ENCODE measurements at places on chromosomes 3 and 15. TPM values are rescaled to one million over a fixed set of nuclear protein-coding genes. Genes with fewer than 3 reads are reported as not detected.

DNA sequence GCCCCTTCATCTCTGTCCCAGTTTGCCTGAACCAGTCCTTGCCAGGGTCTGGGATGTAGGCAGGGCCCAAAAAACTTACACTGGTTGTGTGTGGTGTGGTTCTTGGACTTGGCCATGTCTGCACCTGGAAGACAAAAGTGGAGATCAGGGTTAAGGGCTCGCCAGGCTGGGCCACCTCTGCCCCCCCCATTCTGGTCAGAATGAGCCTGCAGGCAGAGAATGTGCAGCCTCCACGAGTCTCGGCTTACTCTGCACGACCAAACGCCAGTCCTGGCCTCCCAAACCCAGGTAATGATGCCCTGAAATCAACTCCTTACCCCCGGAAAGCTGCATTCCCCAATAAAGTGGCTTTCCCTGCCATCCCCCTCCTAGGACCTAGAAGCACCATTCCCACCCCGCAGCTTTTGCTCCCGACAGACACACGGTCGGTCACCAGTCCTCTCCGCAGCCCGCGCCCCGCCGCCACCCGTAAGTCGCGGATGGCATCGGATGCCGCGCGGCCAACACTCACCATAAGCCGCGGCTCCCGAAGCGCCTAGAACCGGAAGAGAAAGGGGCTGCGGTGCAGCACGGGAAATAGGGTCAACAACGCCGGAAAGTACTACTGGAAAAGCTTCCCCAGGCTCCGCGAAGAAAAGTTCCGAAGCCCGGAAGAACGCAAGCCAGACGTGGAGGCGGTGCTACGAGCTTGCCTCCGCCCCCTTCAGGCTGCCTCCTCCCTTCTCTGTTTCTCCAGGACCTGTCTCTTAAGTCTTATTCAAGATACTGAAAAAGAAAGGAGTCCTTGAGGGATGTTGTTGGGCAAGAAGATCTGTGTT, at the start of gene RPL29:
Gene RPL29 (minus strand): TSS at position 550 of the 818 bp plus-strand sequence. CDS start 434 bp downstream, at position 116.
- peak; percentile 89 for DNase-seq

GRCh38 chr15:73389539-73389938, 20.8 kb upstream of the HCN4 start:
- DNase-seq, result no peak

CCDC54 gene
- total RNA-seq, result 0.16 TPM

- DNase-seq, result no peak
Measured at GRCh38 chr15:26197719-26198118, 334.6 kb upstream of the ATP10A start.

CHRM5 gene
- 0.47 TPM for total RNA-seq

DNA sequence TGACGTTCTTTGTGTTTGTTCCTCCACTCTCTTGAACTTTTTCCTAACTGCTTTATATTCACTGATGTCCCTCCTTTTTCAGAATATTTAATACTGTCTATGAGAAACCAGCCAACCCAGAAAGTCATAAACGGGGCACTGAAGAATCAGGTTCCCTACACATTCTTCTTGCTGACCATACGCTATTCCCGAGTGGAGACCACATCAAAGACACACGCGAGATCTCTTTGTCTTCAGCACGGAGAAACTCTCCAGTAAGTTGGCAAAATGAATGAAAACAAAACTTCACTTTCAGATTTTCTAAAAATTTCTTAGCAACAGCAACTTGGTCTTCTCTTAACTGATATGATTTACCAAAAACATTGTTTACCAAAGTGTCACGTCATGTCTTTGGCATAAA, 22.6 kb downstream of the FAM174B start:
- no peak for DNase-seq

DNA sequence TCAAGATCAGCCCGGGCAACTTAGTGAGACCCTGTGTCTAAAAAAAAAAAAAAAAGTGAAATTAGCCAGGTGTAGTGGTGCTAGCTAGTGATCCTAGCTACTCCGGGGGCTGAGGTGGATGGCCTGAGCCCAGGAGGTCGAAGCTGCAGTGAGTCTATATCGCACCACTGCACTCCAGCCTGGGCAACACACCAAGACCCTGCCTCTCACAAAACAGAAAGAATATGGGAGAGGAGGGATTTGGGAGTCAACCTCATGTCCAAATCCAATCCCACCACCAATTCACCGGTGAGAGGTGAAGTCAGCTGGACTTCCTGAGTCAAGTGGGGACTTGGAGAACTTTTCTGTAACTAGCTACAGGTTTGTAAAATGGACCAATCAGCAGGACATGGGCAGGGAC, 80.5 kb upstream of the MFGE8 start:
- DNase-seq, result no peak

DNA sequence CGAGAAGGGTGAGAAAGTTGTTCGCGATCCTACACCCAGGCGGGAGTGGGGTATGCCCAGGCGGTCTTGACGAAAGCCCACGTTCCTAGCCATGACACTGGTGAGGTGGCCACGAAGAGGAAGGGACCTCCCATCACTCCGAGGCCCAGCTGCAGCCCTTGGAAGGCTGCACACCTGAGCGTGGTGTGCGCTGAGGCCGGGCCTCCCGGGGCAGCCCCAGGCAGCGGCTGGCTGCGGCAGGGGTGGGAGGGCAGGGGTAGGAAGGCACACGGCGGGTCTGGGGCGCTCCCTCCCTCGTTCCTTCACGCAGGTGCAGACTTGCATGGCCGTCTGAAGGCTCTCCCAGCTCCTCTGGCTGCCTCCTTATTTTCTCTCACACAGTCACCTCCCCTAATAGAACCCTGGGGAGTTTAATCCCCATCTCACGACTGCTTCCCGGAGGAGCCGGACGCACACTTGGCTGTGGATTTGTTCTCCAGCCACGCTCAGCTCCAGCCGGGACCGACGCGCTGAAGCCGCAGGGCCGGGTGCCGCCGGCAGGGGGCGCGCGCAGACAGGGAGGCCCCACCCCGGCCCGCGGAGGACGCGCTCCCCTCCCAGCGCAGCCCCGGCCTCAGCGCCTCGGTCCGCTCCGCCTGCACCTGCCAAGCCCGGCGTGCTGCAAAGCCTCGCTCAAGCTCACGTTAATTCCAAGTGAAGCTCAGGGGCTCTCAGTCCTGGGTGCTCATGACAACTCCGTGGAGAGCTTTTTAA, 37.8 kb upstream of the MUC4 start:
- DNase-seq, result no peak

CCDC12 gene
- 17.5 TPM for total RNA-seq

DNA sequence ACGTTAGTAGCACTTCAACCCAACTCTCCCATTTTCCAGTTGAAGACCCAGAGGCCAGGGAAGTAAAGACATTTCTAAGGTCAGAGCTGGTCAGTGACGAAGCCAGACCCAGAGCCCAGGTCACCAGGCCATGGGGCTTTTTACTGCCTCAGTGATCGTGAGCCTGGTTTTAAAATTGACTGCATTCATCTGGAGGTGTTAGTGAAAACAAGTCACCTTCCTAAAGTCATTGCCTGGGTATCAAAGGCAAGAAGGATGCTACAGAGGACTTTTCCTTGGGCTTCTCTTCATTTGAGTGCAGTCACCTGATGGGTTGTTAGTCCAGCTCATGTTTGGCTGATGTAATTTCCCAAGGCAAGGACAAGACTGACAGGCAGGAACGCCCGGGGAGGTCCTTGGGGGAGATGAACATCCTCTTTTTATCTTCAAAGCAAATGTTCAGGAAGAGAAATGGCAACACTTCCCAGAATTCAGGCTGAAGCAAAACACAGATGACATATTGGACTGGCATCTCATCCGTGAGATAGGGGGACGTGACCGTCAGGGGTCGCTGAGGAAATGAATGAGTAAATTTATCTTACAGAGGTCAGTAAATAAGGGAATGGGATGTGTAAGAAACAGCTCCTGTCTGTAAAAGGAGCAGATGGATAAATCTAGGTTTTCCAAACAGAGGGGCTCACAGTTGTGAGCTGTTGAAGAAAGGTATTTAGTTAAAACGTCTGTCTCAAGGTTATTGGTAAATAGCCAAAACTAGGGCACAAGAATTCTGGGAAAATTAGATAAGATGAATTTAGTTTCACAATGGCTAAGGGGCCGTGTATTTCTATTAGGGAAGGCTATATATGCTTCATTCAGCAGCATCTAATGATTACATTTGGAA, 201.2 kb downstream of the OPA1 start:
- no peak for DNase-seq

GRCh38 chr3:123655400-123655799, 70.5 kb upstream of the HACD2 start:
- DNase-seq, result no peak

- DNase-seq, result no peak
Measured at GRCh38 chr15:66679657-66680108, 22.4 kb upstream of the SMAD6 start.

PIF1 gene
- total RNA-seq, result 0.47 TPM

CCR8 gene
- total RNA-seq, result not detected

DNA sequence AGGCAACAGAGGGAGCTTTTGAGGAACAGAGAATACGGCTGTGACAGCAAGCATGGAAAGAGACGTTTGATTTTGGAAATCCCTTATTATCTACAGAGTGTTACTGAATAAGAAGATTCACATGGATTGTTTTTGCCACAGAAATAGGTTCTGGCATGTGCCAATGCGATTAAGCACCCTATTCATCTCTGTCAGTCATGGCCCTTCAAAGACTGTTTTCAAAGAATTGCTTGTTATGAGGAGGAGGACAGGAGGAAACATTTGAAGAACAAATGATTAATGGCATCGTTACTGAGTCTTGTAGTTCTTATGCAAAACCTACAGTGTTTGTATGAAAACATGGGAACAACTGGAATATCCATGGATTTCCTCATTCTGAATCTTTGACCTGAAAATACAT, 86.2 kb downstream of the EPHA6 start:
- no peak for DNase-seq

UROC1 gene
- total RNA-seq, result not detected

DNA sequence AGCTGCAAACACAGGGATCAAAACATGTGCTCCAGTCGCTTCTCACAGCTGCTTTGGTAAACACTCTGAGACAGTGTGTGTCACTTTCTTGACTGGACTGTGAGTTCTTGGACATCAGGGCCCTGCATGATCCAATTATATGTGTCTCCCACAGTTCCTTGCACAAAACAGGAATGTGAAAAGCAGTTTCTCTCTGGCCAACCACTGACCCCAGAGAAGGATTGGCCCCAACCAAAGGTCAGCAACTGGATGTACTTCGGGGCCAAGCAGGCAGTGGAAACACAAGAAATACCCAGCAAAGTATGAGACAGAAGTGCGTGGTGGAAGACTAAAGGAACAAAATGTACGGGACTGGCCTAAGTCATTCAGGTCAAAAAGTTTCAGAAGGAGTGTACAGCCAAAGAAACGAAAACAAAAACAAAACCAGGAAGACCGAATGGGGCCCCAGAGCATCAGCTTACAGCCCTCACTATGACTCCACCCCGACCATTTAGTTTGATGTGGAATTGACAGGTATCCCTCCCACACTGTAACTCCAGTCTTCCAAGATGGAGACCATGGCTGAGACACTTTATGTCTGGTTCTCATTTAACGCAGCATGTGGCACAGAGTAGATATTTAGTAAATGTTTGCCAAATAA, 76.7 kb upstream of the LPP start:
- DNase-seq, result no peak

SAMD7 gene
- not detected for total RNA-seq

GABRR3 gene
- not detected for total RNA-seq

DNA sequence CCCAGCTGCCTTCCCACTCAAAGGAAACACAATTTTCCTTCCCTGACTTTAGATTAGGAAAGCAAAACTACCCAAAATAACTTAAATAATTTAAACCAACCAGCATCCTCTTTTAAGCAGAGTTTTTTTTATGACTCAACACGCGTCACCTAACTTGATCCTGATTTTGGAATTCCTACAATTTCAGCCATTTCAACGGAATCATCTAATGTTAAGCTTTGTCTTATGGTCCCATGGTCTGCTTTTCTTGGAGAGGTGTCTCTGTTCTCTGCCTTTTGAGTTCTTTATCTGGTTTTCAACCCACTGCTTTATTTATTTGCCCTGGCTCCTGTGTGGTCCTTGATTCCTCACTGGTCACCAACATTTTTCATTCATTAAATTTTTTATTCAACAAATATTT, 219.2 kb upstream of the ARHGEF26 start:
- no peak for DNase-seq

DNA sequence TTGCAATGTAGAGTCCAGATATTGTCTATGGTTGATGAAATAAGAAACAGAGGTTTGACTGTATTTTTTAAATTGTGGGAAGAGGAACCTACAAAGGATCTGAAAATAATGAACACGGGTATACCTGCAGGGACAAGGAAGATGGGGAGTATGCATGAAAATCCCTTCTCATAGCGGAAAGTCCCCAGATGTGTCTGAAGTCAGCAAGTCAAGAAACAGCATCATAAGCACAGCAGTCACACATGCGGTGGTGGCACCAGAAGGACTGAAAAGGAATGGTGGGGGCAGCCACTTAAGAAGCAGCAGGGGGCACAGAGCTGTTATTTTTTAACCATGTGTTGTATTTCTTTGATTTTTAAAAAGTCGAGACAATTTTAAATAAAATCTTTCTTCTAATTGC, 4.7 kb downstream of the MRPS11 start:
- no peak for DNase-seq

CCDC9B gene
- total RNA-seq, result 1.6 TPM

MYL3 gene
- not detected for total RNA-seq

RBP2 gene
- not detected for total RNA-seq

DNA sequence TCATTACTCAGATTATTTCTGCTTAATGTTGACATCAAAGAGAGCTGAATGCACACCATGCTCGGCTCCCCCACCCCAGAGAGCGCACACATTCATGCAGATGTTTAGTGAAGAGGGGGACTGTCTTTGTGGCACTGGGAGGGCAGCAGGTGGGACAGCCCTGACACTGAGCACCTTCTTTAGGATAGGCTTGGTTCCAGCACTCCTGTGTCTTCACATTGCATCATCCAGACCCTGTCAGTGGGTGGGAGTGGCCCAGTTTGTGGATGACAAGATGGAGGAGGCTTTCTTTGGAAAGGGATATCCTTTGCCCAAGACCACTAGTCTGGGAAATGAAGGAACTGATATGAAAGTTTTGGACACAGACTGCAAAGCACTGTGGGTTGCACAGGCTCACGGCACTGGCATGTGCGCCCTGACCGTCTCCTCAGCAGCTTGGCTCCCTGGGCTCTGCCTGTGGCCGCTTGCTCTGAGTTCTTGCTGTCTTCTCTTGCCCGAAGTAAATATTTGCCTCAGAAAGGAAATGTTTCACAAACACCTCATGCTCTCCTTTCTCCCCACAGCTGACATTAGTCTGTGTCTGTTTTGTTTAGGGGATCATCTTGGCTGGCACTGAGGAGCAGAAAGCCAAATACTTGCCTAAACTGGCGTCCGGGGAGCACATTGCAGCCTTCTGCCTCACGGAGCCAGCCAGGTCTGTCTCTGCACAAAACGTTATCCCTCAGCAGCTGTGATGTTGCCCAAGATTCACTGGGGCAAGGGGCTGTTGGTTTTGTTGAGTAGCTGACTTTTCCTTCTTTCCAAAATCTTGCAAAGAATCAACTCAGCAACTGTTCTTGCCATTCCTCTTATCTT, 16.6 kb downstream of the ACAD9 start:
- no peak for DNase-seq

EBLN2 gene
- 11.1 TPM for total RNA-seq

POLQ gene
- total RNA-seq, result 1.7 TPM

CCR5 gene
- total RNA-seq, result 0.16 TPM

OCA2 gene
- total RNA-seq, result 25.7 TPM

WNT5A gene
- total RNA-seq, result 6.6 TPM

SERF2 gene
- total RNA-seq, result 37.1 TPM

ZNF35 gene
- total RNA-seq, result 24.3 TPM
